ENCODE measurements at places on chromosomes 5 and 9.

- DNase-seq = no peak
Measured at GRCh38 chr9:119453980-119454379, 84.7 kb upstream of the BRINP1 start.

- DNase-seq = no peak
Measured at GRCh38 chr5:87686975-87687374, 274.2 kb upstream of the CCNH start.

DNA sequence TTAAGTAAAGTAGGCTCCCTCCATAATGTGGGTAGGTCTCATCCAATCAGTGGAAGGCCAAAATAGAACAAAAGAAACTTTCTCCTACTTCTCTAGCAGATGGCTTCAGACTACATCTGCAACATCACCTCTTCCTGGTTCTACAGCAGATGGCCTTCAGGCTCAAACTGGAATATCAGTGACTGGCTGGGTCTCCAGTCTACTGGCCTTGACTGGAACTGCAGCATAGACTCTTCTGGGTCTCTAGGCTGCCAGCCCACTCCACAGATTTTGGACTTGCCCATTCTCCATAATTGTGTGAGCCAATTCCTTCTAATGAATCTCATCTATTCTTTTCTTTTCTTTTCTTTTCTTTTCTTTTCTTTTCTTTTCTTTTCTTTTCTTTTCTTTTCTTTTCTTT lies 64.8 kb downstream of the ACER2 start:
- DNase-seq = no peak

DNA sequence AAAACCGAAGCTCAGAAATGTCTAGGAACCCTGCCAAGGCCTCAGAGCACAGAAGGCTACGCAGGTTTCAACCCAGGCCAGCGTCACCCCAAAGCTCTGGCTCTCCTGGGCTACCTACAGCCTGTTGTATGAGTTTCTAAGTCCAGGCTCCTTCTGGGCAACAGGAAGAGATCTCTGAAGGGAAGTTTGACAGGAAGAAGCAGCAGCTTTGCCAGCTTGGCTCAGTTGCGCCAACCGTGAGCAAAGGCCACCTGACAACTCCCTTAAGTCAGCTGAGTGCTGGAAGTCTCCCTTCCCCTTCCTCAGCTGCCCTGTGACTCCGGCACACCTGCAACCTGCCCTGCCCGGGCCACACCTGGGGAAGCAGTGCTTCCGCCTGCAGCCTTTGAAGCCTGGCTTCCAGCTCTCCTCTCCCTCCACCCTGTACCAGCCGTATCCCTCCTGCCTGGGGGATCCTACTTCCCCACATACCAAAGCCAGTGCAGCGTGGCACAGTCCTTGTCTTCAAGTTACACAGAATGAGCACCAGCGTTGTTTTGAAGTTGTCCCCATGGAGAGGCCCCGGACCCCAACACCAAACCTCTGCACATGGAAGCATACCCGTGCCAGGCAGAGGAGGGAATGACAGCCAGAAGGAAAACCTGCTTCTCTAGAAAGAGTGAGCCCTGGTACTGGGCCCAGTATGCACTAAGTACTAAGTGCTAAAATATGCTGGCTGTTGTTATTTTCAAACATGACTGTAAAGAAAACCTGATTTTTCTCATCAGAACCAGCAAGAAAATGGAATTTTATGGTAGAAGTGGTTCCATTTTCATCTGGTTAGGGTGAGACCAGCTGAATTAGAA lies 36.5 kb downstream of the SHB start:
- DNase-seq = no peak

- no peak for DNase-seq
Measured at GRCh38 chr5:6135977-6136376, 242.4 kb downstream of the MED10 start.

DNA sequence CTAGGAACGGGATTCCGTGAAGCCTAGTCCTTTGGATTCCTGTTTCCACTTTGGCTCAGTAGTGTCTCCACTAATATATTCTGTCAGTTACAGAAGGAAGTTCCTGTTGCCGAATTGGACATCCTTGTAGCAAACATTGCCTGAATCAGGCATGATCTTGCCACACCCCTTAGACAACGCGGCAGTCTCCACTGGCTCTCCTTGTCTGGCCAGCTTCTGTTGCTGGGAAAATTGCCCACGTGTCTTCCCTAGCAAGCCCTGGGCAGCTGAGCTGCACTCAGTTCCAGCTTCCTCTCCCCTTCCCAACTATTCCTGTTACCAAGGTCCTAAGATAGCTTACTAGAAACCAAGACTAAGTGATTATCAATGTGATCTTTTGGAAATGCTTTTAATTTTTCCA lies 316.6 kb upstream of the RIOK2 start:
- no peak for DNase-seq

DNA sequence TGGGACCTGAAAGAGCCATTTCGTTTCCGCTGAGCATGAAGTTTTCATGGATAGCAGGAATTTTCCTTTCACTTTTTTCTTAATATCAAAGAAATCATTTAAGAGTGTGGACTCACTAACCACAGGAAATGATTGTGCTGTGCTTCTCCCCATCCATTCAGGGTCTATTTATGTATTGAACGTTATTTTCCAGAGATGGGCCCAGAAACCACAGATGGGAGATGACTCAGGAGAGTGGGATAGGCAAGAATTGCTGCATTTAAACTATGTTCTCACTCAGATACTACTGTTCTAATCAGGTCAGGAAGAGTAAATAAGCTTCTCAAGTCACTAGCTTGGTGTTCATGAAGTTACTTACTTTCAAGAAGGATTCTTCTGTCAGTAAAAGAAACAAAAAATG lies 763.8 kb downstream of the DTWD2 start:
- no peak for DNase-seq

DNA sequence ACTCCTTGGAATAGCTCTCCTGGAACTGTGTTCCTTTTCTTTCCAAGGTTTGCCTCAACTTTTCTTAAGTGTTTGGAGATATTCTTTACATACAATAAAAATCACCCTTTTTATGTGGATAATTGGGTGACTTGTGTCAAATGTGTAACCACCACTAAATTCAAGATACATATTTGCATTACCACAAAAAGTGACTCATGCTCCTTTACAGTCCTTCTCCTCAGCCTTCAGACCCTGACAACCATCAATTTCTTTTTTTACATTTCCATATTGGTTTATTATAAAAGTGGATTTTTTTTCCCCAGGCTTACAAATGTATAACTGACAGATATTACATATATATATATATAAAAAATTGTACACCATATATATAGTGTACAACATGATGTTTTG lies 372.0 kb upstream of the KCNN2 start:
- DNase-seq = no peak

DNA sequence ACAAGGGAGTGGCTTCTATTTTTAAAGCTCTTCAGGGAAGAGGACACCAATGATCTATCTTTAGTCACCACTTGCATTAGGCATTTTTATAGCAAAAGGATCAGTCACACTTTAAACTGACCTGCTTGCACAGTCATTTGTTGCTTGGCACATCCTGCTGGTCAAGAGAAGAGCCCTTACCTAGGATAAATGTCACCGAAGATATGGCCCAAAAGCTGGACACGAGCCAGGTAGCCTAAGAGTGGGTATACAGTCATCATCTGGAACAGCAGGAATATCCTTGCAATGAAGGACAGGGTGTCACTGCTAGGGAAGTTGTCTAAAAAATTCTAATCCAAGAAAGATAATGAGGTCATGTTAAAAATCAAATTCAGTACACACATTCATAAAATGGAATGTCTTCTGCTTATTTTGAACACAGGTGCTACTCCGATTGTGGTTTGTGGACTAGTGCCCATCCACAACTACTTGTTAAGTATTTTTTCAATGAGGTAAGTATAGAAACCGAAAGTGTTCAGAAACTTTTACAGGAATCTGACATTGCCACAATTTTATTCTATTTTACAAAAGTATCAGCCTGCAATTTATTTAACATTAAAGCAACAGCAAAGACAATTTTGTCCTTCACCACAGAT lies 78.4 kb downstream of the SLC38A9 start:
- DNase-seq = no peak

DNA sequence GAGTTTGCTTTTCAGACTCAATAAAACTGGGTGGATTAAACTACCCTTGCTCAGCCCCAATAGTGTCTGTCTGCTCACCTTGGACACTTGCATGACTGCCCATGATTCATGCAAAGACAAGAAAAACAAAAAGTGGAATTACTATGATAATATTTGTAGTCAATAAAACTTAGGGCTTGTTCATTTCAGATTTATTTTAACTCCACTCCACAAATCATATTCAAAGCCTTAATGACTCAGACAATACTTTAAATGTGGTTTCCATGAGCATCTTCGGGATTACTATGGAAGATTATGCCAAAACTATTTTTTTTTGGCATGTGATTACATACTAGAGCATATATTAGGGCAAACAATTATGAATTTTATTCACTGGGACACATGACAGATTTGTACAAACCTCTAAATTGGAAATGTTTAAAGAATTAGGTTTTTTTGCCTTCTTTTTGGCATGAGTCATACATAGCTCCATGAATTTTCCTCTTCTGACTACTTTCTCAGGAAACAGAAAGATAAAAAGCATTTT lies 468.9 kb downstream of the ACTL7B start:
- DNase-seq = no peak

GRCh38 chr9:135262248-135262647 lies 174.8 kb downstream of the OLFM1 start:
- DNase-seq = no peak

DNA sequence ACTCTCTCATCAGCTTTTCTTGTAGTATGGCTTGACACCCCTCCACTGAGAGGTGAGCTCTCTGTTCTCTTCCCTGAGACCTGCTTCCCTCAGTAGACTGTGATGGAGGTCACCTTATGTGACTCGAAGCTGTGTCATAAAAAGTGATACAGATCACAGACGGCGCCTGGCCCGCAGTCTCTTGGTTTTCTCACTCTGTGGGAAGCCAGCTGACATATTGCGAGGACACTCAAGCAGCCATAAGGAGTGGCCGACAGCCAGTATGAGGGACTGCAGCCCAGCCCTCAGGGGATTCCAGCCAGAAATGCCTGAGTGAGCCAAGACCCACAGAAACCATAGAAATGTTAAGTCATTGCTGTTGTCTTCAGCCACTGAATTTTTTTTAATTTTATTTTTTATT lies 38.0 kb downstream of the GADD45G start:
- DNase-seq = no peak

DNA sequence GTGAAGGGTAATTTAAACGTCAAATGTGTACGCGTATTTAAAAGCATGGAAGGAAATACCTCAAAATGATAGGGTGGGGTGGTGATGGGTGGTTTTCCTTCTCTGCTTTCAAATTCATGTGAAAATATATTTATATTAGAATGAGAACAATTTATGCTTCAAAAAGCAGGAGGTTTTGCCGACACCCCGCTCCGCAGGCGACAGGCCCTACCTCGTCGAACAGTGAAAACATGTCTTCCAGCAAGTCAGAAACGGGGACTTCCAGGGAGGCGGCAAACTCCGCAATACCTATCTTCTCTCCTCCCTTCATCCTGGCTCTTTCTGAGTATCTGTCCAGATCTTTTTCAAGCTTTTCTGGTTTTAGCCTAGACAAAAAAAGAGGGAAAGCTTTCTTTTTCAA lies 28.5 kb upstream of the SLC6A3 start:
- no peak for DNase-seq

DNA sequence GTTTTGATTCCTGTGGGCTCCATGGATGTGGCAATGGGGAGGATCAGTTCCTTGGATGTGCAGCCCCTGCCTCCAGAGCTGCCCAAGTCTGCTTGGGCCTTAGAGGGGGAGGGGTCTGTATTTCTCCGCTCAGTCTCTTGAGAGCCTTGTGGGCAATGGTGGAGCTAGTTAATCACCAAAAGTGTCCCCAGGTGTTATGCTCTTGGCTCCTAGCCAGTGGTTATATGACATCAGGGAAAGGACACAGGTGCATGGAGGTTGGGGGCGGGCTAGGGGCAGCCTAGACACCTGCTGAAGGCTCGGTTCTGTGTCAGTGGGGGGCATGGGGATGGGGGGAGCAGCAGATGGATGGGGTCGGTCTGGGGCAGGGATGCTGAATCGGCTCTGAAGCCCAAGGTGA lies 12.4 kb upstream of the ARAP3 start:
- DNase-seq = peak; percentile 60

DNA sequence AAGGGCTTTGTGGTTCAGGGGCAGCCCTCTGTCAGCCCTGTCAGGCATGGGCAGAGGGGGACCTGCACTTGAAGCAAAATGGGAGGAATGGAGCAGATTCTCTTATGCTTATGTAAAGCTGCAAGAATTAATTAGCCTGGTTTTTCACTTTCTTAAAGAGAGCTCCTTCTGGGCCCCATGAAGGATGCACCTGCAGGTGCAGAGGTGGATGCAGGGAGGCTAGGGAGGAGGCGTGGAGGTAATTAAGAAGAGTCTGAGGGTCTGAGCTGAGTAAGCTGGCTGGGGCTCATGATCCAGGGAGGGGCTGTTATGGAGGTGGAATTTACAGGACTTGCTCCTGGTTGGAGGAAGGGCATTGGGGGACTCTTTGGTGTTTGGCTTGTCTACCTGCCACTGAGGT lies 22.0 kb downstream of the NSG2 start:
- DNase-seq = no peak

GRCh38 chr5:33526755-33527154 lies 86.0 kb downstream of the TARS1 start:
- no peak for DNase-seq

GRCh38 chr5:175853573-175854230 lies 17.7 kb upstream of the CPLX2 start:
- no peak for DNase-seq

- DNase-seq = no peak
Measured at GRCh38 chr5:21680196-21680595, 1172.9 kb downstream of the CDH12 start.

DNA sequence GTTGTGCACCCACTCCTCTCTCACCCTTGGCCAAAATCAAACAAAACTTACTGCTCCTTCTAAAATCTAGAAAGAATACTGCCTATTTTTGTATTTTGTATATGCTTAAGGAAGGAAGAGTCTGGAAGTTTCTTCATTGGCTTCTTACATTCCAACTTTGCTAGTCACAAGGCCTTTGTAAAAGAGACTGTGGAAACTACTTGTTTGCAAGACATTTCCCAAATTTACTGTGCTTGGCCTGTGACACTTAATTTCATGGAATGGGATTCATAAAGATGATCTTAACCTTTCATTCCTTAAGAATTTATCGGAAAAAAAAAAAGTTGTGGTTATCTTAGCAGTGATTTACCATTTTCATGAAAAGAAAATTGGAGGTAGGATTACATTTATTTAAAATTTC lies 208.9 kb downstream of the VPS13A start:
- no peak for DNase-seq

DNA sequence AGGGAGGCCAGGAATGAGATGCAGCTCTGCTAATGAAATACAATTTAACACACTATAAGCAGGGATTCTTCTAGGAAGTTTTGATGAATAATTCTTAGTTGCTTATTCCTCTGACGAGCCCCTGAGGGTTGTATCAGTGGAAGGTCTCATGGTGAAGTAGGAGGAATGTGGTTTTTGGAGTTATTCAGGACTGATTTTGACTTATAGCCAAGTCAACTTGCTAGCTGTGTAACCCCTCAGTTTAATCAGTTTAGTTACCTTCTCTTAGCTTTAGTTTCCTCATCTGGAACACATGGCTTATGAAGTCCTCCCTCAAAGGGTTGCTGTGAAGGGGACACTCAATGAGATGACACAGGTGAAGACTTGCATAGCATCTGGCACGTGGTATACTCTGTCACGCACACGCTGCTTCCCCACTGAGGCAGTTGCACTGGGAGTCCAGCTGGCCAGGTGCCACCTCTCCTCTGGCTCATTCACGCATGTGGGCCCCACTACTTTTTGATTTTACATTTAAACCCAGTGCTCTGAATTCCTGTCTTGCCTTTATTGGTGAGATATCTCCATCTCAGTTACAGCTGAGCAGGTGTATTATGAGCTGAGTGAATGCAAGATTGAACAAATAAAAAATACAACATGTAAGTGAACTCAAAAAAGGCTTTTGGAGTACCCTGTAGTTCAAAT lies 415.0 kb downstream of the ARHGEF28 start:
- DNase-seq = peak; percentile 34
